ENCODE measurements at places on chromosomes 1 and 21.

GRCh38 chr1:178282949-178283367 lies 189.1 kb downstream of the RASAL2 start:
- no peak for DNase-seq

- no peak for DNase-seq
Observed at GRCh38 chr1:12113433-12114339, 50.6 kb downstream of the TNFRSF8 start.

GRCh38 chr1:37306461-37306860 lies 167.9 kb upstream of the ZC3H12A start:
- DNase-seq: no peak

DNA sequence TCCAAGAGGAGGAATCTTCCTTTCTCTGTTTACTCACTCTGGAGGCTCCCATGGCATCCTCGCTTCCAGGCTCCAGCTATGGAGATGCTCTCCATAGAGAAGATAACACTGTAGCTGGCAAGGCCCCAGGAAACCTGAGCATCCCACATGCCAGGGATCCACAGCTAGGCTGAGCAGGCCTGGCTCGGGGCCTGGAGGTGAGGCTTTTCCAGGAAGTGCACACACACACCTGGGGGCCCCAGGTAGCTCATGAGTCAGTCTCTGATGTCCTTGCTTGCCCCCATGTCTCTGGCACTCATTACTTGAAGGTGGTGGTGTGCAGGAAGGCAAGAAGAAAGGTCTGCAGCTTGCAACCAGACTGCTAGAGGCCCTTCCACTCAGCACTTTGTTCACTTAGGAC lies 5.5 kb upstream of the LCE5A start:
- DNase-seq: no peak

GRCh38 chr1:3790500-3790923 lies 5.8 kb downstream of the LRRC47 start:
- DNase-seq: no peak

DNA sequence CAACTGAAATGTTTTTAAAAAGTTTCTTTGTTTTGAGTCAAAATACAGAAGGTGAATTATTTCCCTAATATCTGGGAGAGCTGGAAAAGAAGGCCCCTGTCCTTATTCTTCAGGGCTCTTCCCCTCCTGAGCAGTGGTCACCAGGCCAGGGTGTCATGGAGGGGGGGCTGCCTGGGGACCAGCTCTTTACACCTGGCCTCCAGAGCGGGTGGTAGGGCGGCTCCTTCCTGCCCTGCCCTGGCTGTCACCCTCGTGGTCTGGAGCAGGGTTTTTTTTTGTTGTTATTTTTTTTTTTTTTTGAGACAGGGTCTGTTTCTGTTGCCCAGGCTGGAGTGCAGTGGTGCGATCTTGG lies 6.6 kb downstream of the SKI start:
- no peak for DNase-seq

DNA sequence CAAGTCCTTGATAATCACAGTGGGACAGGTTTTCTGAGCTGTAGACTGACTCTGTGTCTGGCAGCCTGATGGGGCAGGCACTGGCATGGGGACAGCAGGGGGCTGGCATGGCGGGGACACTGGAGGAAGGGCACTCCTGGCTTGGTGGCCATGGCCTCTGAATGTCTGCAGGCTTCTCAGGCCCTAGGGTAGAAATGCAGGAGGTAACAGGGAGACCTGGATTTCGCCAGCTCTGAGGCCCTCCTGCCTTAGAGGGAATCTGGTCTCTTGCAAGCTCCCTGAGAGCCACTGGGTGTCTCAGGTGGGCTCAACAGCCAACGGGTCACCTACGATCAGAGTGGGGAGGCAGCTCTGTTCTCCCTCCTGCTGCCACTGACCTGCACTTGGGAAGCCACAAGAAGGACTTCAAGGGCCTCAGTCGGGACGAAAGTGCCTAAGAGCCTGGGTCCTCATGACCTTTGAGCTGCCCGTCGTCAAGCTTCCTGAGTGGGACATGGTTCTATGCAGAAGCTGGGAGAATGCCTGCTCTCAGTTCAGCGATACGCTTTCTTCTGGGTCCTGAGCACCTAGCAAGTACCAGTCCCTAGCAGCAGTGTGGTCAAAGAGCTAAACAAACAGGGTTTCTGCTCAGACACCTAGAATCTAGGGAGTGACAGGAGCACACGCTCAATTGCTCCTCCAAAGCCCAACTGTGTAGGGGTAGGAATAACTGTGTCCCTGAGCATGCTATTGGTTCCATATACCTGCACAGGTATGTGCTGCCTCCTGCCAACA lies 569.0 kb downstream of the PTPRU start:
- no peak for DNase-seq

DNA sequence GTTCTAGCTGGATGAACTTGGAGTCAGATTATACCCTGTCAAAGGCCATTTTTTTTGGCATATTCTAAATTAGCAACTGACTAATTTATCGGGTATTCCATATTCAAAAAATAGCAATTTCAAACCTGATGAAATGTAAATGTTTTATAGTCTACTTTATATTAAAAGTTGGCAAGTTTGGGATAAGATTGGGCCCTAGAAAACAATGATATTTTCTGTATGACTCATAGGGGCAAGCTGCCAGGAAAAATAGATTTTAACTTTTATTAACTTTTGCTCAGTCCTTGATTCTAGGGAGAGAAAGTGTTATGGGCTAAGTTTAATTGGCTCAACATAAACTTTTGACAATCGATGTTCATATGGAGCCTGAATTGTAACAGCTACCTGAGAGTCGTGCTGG lies 576.9 kb upstream of the B3GALT2 start:
- no peak for DNase-seq

DNA sequence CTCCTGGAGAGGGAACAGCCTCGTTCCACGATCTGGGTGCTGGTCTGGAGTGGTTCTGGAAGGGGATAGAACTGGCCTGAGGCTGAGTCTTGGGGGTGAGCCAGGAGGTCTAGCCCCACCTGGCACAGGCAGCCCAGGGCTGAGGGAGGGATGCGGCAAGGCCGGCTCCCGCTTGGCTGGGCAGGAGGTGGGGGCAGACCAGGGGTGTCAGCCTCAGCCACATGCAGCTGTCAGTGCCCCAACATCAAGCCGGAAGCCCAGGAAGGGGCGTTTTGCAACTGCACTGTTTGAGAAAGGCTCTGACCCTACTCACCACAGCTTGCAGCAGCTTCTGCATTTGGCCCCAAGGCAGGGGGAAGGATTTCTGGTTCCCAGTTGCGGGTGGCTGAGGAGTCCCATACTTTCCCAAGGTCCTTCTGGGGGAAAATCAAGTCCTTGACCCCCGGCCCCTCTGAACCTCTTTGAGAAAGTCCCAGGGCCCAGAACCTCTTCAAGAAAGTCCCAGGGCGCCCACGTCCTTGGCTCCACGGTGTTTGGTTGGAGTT lies 2.0 kb downstream of the EFHD2 start:
- DNase-seq: no peak

DNA sequence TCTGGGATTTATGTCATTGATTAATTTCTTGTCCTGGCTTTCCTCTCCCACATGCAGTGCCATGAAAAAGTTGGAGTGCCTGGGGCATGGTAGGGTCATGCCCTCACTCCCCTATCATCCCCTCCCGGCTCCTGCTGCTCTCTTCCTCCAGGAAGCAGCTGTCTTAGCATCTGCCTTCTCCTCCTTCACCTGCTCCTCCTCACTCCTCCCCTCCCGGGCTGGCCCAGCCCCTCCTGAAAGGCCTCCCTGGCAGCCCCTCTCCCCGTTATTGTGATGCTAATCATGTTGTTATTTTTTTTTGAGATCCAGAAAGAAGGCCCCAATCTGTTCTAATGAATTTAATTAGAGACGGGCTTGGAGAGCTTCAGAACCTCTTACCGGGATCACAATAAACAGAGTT lies 36.3 kb upstream of the NFASC start:
- no peak for DNase-seq

GRCh38 chr21:36040389-36040788 lies 19.9 kb downstream of the SETD4 start:
- no peak for DNase-seq

DNA sequence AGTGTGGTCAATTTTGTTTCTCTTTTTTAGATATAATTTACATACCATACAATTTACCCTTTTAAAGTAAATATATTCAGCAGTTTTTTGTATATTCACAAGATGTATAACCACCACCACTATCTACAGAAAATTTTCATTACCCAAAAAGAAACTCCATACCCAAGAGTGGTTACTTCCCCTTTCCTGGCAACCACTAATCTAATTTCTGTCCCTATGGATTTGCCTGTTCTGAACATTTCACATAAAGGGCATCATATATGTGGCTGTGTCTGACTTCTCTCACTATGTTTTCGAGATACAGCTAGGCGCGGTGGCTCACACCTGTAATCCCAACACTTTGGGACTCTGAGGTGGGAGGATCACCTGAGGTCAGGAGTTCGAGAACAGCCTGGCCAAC lies 13.6 kb downstream of the PACC1 start:
- no peak for DNase-seq

DNA sequence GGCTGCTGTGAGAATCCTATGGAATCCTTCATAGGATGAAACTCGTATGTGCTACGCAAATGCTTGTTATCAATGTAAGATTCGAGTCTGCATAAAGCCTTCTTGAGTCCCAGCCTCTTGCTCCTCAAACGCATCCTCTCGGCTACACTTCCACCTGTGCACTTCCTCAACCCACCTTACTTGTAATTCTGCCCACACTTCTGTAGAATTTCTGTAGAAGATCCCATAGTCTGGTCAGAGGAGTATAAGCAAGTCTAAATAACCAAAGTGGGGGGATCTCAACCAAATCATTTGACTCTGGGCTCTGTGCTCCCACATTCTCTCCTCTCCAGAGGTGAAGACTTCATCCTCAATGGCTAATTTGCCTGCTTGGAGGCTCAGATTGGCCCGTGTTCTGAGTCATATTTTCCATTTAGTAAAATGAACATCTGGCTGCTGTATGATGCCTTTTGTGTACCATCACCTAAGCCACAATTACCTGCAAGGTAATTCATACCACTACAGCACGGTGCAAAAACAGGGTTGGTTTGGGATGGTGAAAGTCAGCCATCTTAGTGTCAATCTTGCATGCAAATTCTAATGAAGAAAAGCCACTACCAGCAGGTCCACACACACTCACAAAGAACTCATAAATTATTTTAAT lies 63.2 kb downstream of the ITPKB start:
- DNase-seq: no peak

DNA sequence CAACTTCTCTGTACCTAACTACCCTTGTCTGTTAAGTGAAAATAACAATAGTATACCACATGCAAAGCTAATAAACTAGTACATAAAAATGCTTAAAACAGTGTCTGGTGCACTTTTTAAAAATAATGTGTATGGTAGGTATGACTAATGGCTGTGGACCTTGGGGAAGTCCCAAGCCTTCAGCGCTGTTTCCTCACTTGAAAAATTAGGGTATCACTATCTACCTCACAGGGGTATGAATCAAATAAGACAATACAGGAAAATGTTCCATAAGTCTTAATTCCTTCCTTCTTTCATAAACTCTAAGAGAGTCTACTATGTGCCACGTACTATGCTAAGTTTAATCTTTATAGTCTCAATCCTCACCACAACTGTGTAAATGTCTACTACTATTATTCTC lies 32.0 kb downstream of the EGLN1 start:
- no peak for DNase-seq

DNA sequence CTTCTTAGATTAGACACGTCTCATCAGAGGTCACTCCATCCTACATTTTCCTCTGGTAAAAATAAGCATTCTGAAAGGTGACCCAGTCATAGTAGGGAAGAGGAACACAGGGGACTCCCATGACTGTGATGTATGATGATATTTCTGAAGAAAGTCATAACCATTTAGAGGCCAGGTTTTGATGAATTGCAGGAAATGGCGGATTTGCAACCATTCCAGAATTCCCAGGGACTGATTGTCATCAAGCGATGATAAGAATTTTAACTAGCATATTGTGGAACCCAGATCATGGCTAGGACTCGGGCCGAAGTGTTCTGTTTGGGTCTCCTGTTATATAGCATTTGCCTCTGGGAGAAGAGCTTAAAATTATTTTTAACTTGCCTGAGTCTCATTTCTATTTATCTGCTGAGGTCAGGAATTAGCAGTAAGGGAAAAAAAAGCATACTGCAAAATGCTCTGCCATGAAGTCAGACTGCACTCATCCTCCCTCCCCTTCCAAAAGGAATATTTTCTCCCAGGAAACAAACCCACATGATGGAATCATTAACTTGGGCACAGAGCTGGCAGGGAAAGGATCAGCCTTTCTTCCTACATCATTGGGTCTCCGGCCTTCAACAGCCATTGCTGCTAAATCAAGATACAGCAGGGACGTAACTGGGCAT lies 286.7 kb downstream of the HLX start:
- DNase-seq: no peak

- DNase-seq: no peak
Observed at GRCh38 chr1:210681158-210681557, 352.5 kb downstream of the HHAT start.

GRCh38 chr1:166066107-166066506 lies 100.7 kb downstream of the FAM78B start:
- no peak for DNase-seq

GRCh38 chr1:53025769-53026112 lies 36.3 kb upstream of the PODN start:
- no peak for DNase-seq

GRCh38 chr1:177975588-177976495 lies 6.0 kb upstream of the SEC16B start:
- DNase-seq: no peak

DNA sequence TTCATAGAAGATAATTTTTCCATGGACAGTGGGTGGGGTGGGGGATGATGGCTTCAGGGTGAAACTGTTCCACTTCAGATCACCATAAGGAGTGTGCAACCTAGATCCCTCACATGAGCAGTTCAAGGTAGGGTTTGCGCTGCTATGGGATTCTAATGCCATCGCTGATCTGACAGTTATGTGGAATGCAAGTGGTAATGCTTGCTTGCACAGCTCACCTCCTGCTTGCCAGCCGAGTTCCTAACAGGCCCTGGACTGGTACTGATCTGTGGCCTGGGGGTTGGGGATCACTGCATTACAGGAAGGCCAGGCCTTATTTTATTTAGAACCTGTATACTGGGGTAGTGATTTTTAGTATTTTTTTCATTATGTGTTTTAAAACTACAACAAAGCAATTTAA lies 22.0 kb downstream of the MAN1A2 start:
- no peak for DNase-seq

DNA sequence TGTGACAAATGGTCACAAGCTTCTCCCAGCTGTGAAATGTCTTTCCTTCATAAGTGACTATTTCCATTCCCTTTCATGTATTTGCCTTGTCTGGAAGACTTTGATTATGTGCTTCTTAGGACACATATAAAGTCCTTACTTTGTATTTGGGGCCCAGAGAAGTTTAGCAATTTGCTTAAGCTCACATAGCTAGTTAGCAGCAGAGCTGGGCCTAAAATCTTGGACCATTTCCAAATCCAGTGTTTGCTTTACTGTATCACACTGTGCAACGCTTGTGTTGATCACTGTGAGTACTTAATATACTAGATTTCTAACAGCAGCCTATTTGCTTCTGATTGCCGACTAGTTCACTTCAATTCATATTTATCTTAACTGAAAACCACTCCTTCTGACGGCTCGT lies 2.2 kb upstream of the KCNA3 start:
- no peak for DNase-seq

All from activated CD8-positive, alpha-beta memory T cell treated with anti-CD3 and anti-CD28 coated beads for 1 hour (primary cell).